ENCODE measurements at places on chromosomes 16 and 17. TPM values are rescaled to one million over a fixed set of nuclear protein-coding genes. Genes with fewer than 3 reads are reported as not detected.

The SMIM5 gene
- polyA plus RNA-seq, result 8.6 TPM

The IGFALS gene
- polyA plus RNA-seq, result 1.1 TPM

The SYCE1L gene
- polyA plus RNA-seq, result 4.0 TPM

The CBFA2T3 gene
- polyA plus RNA-seq, result 19.6 TPM

The ASGR2 gene
- 0.43 TPM for polyA plus RNA-seq

The ABCA9 gene
- polyA plus RNA-seq, result 10.3 TPM

The HCFC1R1 gene
- polyA plus RNA-seq, result 78.0 TPM

The MMP15 gene
- polyA plus RNA-seq, result 32.8 TPM

The CYB561 gene
- polyA plus RNA-seq, result 5.1 TPM

The BRD7 gene
- polyA plus RNA-seq, result 72.5 TPM

The GJC1 gene
- polyA plus RNA-seq, result 35.4 TPM

The MMP25 gene
- polyA plus RNA-seq, result 1.9 TPM

The FAM20A gene
- polyA plus RNA-seq, result 4.4 TPM

The FKBP10 gene
- 145 TPM for polyA plus RNA-seq
